Thoracic aorta (tissue), 2 donors: ENCODE measurements at places on chromosomes 13 and 19.

- no peak for DNase-seq
Measured at GRCh38 chr19:39024875-39025641, 7.3 kb downstream of the FBXO27 start.

DNA sequence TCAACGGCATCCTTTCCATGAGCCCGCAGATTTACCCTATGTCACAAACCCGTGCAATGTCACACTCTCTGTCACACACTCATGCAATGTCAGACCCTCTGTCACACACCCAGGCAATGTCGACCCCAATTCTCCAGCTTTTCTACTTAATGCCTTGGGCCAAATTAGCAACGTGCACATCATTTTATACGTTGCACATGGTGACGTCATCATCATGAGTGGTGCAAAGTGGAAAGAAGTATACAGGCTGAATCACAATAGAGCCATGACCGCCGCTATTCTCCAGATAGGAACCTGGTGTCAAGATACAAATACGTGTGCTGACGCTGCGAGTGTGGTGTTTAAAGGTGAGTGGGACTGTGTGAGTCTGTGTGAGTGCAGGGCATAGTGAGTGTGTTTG, 21.7 kb upstream of the ZNF845 start:
- DNase-seq = no peak

DNA sequence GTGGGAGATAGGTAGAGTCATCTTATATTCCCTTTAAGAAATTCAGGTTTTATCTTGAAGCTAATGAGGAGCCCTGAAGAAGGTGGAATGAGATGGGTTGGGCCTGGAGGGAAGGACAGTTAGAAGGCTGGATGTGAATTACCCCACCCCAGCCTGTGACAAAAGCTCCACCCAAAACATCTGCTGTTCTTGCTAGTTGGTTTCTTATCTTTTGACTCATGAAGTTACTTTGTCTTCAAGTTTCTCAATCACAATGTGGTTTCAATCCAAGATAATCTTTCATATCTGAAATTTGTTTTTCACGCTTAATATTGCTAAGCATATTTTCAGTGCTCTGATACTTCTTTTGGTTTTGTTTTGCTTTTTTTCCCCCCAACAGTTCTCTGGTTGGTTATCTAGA, 38.3 kb upstream of the HMGB1 start:
- no peak for DNase-seq

GRCh38 chr19:17873786-17874757, 2.3 kb downstream of the SLC5A5 start:
- DNase-seq = no peak

GRCh38 chr13:99469041-99469440, 32.2 kb upstream of the TM9SF2 start:
- no peak for DNase-seq

DNA sequence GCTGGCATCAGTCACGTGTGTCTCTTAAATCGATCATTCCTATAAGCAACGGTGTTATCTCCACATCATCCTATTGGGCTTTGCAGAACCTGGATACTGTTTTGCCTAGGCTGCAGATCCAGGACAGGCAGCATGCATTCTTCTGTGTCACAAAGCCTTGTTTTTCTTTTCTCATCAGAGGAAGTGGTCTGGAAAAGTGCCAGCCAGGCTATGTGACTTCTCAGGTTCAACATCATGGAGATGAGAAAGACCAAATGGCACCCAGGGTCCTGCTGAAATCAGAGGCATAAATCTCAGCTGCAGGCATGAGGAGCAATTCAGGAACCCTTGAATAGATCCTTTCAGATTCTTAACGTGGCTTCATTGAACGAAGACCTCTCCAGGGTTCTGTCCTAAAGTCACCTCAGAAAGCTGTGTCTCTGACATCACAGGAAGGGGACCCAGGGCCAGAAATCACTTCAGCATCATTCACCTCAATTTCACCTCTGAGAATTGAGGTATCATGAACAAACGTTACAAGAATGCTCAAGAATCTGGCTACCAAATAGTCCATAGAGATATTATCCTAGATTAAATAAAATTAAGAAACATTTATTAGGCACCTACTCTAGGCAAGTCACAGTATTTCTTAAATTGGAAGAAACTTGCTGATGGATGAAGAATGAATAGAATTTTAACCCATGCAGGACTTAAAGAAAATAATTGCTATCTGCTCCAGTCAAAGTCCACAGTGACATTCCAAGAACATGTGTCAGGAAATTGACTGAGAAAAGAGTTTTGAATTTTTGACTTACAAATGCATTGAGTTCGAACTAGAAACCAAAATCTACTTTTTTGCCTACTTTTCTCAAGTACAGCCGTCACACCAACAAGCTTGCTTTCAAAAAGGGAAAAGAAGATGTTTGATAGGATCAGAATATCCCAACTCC, 124.1 kb downstream of the COG6 start:
- no peak for DNase-seq

GRCh38 chr13:26628706-26629105, 71.2 kb downstream of the WASF3 start:
- no peak for DNase-seq

DNA sequence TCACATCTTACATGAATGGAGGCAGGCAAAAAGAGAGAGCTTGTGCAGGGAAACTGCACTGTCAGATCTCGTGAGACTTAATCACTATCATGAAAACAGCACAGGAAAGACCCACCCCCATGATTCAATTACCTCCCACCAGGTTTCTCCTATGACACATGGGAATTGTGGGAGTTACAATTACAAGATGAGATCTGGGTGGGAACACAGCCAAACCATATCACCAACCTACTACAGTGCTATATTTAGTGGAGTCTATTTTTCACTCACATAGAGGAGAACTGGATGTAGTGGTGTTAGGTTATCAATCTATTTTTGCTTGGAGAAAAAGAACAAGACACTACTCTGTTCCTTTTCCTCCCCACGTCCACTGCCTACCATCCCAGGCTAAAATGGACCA, 276.6 kb downstream of the KCTD12 start:
- DNase-seq = no peak

DNA sequence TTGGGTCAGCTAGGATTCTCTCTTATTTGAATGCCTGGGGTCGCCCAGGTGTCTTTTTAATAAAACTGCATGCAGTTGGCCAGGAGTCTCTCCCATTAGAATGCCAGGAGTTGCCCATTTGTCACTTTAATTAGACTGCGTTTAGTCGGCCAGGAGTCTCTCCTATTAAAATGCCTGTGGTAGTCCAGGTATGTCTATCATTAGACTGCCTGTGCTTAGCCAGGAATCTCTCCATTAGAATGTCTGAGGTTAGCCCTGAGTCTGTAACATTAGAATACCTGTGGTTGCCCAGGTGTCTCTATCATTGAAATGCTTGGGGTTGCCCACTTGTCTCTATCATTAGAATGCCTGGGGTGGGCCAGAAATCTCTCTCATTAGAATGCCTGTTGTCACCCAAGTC, 1470.9 kb downstream of the UQCRFS1 start:
- DNase-seq = no peak

DNA sequence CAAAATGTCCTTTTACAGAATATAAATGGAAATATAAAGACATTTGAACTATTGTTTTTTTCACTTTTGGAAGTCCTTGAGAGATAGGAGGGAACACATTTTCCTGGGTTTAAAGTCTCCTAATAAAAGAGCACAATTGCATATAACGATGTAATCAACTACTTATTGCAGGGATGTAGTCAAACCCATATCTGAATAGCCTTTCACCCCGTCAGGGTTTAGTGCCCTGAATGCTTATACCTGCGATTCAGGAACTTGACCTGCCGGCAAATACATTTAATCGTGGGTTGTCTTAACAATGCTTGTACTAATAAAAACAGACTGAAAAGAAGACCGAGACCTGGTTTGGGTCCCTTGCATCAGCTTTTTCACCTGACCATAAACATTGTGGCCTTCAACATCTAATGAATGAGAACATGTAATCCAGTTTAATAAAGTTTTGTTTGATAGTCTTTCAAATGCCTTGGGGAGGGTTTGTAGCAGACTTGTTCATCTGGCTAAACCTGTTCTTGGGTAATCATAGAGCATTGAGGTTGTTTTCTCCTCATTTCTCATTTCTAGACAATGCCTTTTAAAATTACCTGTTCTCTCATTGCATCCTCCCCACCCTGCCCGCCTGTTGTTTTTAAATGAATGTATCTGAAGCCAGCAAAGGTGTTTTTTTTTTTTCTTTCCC, 7.0 kb downstream of the KLF5 start:
- DNase-seq = no peak

- DNase-seq = no peak
Measured at GRCh38 chr19:43482193-43482592, 16.8 kb upstream of the LYPD3 start.

DNA sequence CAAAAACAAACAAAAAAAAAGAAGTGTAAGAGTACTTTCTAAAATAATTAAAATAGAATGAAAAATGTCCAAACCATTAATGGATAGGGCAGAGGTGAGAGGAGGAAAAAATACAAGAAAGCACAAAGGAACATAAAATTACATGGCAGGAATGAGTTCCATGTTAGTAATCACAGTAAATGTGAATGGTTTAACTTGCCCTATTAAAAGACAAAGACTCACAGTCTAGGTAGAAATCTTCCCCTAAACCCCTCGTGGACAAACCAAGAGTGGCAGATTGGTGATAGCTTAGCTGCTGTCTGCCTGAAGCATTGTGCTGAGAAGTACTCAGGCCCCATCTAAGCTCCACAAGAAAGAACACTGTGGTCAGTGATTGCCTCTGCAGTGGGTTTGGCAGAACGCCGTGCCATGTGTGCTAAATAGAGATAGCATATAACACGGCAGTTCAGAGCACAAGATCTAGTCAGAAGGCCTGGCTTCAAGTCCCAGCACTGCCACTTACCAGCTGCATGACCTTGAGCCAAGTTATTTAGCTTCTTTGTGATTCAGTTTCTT, 103.5 kb downstream of the DPF1 start:
- no peak for DNase-seq

GRCh38 chr19:51448411-51449016, 9.7 kb downstream of the SIGLEC8 start:
- no peak for DNase-seq

DNA sequence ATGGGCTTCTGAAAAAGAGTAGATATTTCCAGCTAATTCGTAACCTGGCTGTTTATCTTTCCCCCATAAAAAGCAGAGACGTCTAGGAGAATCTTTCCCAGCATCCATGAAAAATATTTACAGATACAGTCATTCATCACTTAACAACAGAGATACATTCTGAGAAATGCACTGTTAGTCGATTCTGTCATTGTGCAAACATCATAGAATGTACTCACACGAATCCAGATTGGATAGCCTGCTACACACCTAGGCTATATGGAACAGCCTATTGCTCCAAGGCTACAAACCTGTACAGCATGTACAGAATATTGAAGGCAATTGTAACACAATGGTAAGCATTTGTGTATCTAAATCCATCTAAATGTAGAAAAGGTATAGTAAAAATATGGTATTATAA, 530.2 kb upstream of the NBEA start:
- no peak for DNase-seq

GRCh38 chr13:78376033-78376432, 227.3 kb downstream of the POU4F1 start:
- DNase-seq = no peak

DNA sequence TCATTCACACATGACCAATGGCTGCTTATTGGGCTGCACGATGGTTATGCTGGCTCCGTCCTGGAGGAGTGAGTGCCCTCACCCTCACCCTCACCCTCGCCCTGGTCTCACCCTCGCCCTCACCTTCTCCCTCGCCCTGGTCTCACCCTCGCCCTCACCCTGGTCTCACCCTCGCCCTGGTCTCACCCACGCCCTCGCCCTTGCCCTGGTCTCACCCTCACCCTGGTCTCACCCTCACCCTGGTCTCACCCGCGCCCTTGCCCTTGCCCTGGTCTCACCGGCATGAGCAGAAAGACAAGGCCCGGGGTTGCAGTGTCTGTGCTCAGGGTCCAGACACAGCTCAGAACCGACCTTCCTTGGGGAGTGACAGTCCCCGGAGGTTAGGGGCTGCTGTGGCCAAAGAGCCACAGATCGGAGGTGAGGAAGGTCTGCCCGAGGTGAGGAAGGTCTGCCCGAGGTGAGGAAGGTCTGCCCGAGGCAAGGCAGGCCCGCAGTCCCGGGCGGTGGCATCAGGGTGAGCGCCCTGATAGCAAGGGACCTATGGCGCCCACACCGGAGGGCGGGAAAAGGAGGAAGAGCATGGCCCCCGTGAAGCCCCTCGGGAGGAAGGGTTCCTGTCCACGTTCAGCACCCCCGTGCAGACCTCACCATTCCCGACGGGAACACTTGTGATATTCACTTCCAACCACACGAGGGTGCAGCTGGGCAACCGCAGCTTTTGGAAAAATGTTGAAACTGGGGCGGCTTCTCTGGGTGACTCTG, 65.6 kb downstream of the MCF2L start:
- DNase-seq = no peak

DNA sequence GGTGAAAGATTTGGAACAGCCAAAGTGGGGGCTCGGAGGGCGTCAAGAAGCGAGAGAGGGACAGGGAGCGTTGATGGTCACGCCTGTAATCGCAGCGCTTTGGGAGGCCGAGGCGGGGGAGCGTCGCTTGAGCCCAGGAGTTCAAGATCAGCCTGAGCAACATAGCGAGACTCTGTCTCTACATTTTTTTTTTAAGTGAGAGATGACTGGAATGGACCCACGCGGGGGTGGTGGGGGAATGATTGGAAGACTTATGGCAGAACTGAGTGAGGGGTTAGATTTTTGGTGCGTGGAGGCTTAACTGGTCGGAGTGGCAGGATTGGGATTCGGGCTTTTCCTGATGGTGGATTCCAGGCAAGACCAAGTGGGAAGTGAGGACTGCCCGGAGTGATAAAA, 725 bp downstream of the PSMD8 start:
- DNase-seq = no peak

DNA sequence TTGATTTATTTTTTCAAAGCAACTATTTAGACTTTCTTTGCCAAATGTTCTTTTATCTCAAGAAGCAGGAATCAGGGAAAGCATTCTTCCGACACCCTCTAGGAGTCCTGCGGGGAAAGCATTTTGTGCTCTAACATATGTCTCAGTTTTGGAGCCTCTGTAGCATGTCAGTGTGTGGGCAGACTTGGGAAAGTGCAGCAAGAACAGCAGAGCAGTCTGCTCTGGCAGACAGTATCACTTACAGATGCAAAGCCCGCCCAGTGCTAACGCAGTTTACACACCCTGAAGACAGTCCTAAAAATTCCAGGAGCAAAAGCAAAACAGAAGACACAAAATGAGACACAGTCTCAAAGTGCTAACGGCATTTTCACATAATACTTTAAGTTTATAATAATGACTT, 393.5 kb downstream of the KLF12 start:
- no peak for DNase-seq

- DNase-seq = no peak
Measured at GRCh38 chr19:40763526-40763925, 11.8 kb upstream of the MIA start.

DNA sequence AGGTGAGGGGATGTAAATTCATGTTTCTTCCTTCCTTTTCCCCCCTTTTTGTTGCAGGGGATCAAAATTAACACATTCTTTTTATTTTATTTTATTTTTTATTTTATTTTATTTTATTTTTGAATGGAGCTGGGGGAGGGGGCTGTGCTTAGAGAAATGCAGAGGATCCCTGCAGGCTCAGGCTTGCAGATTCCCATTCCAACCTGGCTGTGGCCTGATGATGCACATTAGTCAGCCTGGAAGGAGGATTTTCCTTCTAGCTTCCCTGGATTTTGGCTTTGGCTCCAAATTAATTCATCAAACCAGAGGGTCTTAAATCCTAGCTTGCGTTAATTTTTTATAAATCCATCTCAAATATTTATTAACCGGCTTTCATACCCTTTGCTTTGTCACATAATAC, 67.0 kb downstream of the FREM2 start:
- DNase-seq = no peak

- no peak for DNase-seq
Measured at GRCh38 chr13:97385146-97385545, 48.8 kb upstream of the RAP2A start.
